ENCODE measurements at places on chromosomes 6 and 20.

DNA sequence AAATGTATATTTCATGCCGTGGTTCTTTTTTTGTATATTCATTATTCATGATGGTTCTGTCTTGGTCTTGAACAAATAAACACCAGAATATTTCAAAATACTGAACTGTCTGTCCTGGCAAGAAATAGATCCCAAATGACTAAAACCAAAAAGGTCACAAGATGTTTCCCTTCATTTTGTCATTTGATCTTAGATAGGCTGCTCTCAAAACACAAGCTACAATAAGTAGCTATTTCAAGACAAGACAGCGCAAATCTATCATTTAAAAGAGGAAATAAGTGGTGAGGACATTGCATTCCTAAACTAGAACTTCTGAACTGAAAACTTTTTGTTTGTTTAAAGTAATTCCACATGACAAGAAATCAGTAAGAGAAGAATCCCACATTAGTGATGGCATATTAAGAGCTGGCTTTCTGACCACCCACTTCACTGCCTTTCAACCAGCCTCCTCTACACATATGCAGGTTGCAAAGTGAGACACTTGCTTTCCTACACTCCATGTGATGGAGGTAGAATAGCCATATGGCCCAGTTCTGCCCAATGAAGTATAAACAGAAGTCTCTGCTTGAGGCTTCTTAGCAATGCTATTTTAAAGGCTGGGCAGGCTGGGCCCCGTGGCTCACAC, 54.4 kb upstream of the CCDC28A start:
- DNase-seq, result peak; percentile 6

- DNase-seq, result no peak
Measured at GRCh38 chr20:62288535-62289105, 14.2 kb upstream of the ADRM1 start.

GRCh38 chr20:31237763-31238162, 19.7 kb upstream of the DEFB115 start:
- DNase-seq, result no peak

DNA sequence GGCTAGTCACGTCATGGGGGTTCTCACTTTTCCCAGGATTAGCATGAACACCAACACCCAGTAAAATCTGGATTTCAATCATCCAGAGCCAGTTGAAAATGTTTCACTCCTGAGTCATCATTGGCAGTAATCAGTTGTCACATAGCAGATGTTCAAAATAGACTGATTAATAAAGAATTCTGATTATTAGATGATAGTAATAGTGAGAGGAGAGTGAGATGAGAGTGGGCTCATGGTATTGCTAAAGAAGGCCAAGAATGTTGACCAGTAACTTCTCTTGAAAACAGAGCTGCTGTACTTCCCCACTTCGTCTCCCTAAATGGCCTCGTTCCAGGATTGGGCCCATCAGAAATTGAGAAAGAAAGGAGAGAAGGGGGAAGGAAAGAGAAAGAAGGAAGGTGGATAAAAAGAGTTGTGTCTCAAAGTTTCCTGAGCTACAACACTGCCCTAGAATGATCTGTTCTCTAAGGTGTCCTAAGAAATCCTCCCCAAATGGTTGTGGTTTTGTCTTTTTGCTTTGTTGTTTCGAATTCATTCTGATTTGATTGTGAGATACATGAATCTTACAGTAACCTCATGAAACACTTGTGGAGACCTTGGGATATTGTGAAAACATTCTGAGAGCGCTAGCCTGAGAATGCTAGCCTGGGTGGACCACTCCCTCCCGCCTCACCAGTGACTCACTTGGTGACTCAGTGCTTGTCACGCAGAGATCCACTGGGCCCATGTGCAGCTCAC, 502.2 kb upstream of the JARID2 start:
- peak; percentile 92 for DNase-seq

GRCh38 chr6:133277228-133277899, 36.2 kb downstream of the EYA4 start:
- no peak for DNase-seq

- no peak for DNase-seq
Measured at GRCh38 chr6:34051331-34051919, 94.5 kb downstream of the GRM4 start.

- no peak for DNase-seq
Measured at GRCh38 chr6:160960839-160961238, 30.7 kb upstream of the MAP3K4 start.

GRCh38 chr6:146912730-146913685, 291.2 kb upstream of the STXBP5 start:
- peak; percentile 9 for DNase-seq
